EH (cell line): ENCODE measurements at places on chromosomes 6 and 20.

- peak; percentile 38 for DNase-seq
These were observed 90.7 kb downstream of the KHDC1L start for GRCh38 chr6:73134588-73134987.

GRCh38 chr6:5512422-5512821, 251.1 kb downstream of the FARS2 start:
- no peak for DNase-seq

- DNase-seq = no peak
These were observed 197.5 kb downstream of the OTOR start for GRCh38 chr20:16945619-16946018.

GRCh38 chr6:44251576-44252524, 4.9 kb downstream of the HSP90AB1 start:
- DNase-seq = no peak

- DNase-seq = peak; percentile 50
These were observed 8.9 kb downstream of the PTPRK start for GRCh38 chr6:128511506-128511905.

DNA sequence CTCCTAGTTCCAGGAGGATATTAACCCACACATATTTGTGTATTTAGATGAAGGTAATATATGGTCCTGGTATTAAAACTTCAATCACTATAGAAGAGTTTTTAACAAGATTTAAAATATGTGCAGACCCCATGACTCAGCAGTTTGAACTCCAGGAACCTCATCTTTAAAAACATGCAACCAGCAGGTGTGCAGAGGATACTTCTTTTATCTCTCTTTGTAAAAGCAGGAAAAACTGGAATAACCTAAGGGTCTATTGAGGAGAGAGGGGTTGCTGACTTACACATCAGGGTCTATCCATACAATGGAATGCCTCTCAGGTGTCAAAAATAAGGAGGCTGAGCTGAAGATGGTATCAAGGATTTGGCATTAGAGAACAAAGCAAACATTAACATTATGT, 36.9 kb upstream of the TFAP2C start:
- no peak for DNase-seq

- DNase-seq = no peak
These were observed 111.8 kb downstream of the HAO1 start for GRCh38 chr20:7828437-7828836.

DNA sequence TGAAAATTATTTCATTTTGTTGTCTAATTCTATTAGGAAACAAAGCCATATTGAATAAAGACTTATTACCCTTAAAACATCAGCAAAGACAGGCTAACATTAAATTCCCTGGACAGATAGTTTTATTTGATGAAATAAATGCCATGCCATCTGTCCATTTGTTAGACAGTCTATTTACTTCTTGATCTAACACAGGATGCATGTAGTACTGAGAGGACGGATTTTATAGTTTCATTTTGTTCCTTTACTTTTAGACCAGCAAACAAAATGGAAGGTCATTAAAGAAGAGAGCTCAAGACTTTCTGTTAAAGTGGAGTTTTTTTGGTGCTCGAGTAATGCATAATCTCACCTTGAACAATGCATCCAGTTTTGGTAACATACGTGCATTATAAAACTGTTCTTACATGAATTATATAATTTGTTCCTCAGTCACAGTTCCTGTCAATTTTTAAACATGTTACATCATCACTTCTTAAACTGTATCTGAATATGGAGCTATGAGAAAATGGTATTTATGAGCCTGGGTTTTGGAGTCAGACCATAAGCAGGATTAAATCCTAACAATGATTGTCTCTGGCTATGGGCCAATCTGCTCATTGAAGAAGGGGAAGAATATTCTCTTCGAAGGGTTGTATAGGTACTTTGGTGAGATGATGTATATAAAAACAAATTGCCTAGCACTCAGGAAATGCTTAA, 46.0 kb downstream of the RFX6 start:
- DNase-seq = no peak

- DNase-seq = no peak
These were observed 45.1 kb downstream of the PTPRA start for GRCh38 chr20:2918096-2919049.

GRCh38 chr6:32529697-32530430, at the start of gene HLA-DRB5:
Gene HLA-DRB5, minus strand, starts transcription at chr6:32530287. Its CDS starts 63 bp downstream, at chr6:32530224.
- DNase-seq = peak; percentile 3

DNA sequence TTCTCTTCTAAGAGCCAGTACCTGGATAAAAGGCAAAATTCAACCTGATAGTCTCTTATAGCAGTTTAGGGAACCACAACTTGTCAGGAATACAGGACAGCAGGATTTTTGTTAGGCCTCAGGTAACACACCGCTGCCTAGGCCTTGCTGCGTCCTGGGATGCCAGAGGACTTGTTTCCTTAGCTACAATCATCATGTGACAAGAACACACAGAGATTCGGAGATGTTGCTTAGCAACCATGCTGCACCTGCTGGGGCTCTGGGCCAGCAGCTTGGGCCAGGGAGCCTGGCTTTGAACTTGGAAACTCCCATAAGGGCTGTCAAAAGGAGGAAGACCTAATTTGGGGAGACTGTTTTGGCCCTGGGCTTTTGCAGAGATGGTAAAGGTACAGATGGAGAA, 36.1 kb upstream of the CHD6 start:
- no peak for DNase-seq

DNA sequence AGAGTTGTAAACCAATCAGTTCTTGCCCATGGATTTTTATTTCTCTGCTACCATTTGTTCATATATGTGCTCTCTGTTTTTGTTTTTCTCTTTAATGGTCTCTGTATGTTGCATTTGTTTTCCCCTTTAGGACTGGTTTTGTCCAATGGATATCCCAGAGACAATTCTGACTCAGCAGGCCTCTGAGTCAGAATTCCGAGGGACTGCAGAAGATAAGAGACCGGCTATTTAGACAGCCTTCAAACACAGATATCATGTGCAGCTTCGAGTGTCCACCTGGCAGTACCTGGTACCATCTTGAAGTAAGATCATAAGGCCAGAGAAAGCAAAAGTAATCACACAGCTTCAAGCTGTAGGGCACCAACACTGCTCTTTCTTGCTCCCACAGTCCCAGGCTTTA, 125.5 kb downstream of the ELOVL4 start:
- DNase-seq = no peak

DNA sequence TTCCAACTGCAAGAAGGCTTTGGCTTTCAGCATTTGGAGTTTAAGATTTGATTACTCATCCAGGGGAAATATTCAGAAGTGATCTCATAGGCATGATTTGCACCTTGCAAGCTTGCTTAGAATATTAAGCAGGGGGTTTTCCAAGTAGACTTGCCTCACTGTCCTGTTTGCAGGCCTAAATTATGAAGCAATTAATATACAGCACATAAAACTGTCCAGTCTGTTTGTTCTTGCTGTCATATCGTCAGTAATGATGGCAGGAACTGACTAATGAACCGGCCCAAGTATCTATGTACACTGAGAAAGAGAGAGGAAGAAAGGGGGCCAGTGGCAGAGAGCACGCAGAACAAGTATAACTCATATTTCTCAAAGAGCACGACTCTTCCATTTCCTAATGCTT, 212.5 kb upstream of the SUPT3H start:
- peak; percentile 81 for DNase-seq

DNA sequence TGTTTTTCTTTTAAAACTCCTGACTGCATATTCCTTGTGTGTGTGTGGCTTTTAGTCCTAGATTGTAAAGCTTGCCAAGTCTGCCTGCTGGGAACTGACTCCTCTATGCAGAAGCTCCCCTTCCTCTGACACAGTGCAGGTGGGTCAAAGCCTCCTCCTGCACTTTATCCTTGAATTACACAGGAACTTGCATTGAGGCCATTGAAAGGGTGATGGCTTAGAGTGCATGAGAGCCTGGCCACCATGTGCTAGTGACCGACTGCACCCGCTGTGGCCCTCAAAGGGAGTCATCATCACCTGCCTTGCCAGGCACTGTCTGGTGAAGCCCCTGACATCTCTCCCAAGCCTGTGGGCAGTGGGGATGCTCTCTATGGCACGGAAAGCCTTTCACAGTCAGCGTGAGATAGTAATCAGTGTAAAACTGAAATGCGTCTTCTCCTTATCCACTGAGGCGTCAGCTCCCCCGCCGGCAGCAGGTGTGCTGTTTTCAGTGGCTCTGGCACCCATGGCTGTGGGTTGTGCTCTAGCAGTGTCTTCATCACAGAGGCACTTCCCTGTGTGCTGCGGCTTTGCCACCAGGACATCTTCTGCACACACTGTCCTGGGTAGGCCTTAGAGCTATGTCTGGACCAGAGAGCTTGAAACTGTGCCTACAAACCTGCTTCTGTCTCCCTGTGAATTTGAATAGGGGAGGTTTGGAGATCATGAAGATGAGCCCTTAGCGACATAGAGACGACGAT, 87.9 kb downstream of the THBS2 start:
- DNase-seq = peak; percentile 59

GRCh38 chr20:18440403-18440802, 26.4 kb downstream of the DZANK1 start:
- DNase-seq = no peak
